Activated CD4-positive, alpha-beta T cell treated with anti-CD3 and anti-CD28 coated beads for 36 hours (primary cell): ENCODE measurements at places on chromosomes 4 and X.
A peak's percentile ranks its signal among the peaks of the same experiment; 100 is the strongest.

- H3K27ac ChIP-seq, result no peak overlapping the region
- H3K27me3 ChIP-seq, result peaks cover 8% of the 10 kb centered on the region
- H3K4me1 ChIP-seq, result no peaks in the 10 kb centered on the region
- no peak overlapping the region for H3K4me3 ChIP-seq
- DNase-seq, result no peak
- H3K36me3 ChIP-seq, result no peaks in the 10 kb centered on the region
These were observed 28.4 kb upstream of the GRPEL1 start for GRCh38 chr4:7096236-7096635.

GRCh38 chrX:130555341-130555740 is 153.6 kb downstream of the RBMX2 start:
- H3K4me1 ChIP-seq, result no peaks in the 10 kb centered on the region
- peaks cover 11% of the 10 kb centered on the region for H3K27me3 ChIP-seq
- H3K27ac ChIP-seq, result no peak overlapping the region
- no peak for DNase-seq

GRCh38 chrX:18133605-18134004 is 87.1 kb downstream of the BEND2 start:
- H3K36me3 ChIP-seq, result no peaks in the 10 kb centered on the region
- no peaks in the 10 kb centered on the region for H3K27me3 ChIP-seq
- no peak overlapping the region for H3K27ac ChIP-seq
- peaks cover 2% of the 10 kb centered on the region for H3K4me1 ChIP-seq

GRCh38 chrX:72280321-72280845 is 3.3 kb upstream of the RPS4X start:
- H3K4me1 ChIP-seq, result peaks cover 3% of the 10 kb centered on the region
- no peak for DNase-seq
- no peak overlapping the region for H3K27ac ChIP-seq
- no peak overlapping the region for H3K4me3 ChIP-seq

GRCh38 chrX:9241427-9241826 is 207.5 kb upstream of the FAM9B start:
- H3K4me3 ChIP-seq, result no peak overlapping the region
- no peak for DNase-seq
- no peaks in the 10 kb centered on the region for H3K4me1 ChIP-seq
- no peaks in the 10 kb centered on the region for H3K27me3 ChIP-seq
- H3K36me3 ChIP-seq, result no peaks in the 10 kb centered on the region

DNA sequence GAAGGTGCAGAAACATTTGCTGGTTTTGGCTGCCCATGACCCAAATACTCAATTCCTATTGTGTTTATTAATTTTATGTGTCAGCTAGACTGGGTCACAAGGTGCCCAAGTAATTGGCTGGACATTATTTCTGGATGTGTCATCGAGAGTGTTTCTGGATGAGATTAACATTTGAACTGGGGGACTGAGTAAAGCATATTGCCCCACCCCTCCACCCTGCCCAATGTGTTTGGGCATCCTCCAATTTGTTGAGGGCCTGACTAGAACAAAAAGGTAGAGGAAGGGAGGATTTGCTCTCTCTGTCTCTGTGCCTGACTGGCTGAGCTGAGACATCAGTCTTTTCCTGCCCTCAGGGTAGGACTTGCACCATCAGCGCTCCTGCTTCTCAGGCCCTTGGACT is 29.7 kb upstream of the LCORL start:
- H3K4me3 ChIP-seq, result no peak overlapping the region
- peaks cover 5% of the 10 kb centered on the region for H3K4me1 ChIP-seq
- DNase-seq, result no peak

DNA sequence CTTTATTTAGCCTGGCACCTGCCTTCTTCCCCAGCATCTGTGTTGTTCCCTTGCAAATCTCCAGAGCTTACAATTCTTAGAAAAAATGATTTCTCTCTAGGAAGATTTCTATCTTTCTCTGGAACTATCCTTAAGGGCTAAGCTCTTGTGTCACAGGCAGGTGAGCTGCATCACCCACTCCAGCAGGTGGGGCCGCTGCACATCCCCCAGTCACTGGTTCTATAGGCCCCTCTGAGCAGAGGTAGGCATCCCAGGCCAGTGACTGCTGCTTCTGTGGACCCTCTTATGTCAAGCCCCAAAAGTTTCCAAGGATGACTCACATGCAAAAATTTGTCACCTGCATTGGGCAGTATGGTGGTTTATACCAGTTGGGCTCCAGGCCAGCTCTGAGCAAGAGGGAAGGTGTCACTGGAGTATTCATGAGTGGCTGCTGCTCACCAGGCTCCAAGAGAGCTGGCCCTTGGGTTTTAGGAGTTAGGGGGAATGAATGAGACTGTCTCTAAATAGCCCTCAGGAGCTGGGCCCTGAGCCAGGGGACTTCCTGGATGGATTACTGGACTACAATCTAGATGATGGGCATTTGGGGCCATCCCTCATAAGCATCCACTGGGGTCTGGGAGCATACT is 208.1 kb upstream of the EOLA2 start:
- no peaks in the 10 kb centered on the region for H3K4me1 ChIP-seq
- H3K4me3 ChIP-seq, result no peak overlapping the region
- no peaks in the 10 kb centered on the region for H3K36me3 ChIP-seq
- H3K27me3 ChIP-seq, result no peaks in the 10 kb centered on the region
- DNase-seq, result peak; percentile 20
- no peak overlapping the region for H3K27ac ChIP-seq

DNA sequence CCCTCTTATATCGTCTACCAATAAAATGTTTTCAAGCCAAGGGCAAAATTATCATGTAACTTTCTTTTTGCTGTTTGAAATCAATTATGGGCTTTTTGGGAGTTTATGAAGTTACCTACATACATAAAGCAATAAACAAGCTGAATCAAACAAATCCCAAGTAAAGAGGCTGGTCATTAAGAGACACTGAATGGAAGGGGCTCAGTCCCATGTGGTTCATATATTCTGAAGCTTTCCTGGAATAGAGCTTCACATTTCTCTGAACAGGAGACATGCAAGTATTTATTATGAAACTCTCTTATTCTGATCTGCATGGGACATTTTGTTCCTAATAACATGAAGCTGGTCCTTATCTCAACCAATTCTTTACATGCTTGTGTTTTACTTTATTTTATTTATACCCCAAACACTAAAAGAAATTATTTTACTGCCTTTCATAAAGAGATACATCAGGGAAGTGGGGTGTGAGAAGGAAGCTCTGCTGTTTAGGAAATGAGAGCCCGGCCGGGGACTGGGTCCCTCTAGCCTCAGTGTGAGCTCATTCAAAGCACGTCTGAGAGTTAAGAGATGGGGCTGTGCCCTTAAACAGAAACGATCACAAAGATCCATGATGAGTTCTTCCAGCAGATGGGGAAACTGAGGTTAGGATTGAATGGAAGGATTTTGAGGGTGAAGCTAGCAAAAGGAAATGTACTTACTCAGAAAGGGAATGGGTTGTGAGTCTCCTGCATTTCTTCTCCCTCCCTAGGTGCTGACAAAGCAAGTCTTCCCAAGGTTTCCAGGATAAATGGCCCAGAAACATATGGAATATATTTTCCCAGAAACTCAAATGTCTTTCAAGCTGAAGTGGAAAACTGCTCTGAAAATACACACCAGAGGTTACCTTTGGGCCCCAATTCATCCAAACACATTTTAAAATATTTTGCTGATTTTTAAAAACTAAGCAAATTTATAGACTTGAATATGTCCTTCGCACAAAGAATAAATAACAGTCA is 93.1 kb upstream of the LNX1 start:
- peaks cover 32% of the 10 kb centered on the region for H3K27me3 ChIP-seq
- peaks cover 11% of the 10 kb centered on the region for H3K4me1 ChIP-seq
- H3K36me3 ChIP-seq, result no peaks in the 10 kb centered on the region
- H3K4me3 ChIP-seq, result no peak overlapping the region

DNA sequence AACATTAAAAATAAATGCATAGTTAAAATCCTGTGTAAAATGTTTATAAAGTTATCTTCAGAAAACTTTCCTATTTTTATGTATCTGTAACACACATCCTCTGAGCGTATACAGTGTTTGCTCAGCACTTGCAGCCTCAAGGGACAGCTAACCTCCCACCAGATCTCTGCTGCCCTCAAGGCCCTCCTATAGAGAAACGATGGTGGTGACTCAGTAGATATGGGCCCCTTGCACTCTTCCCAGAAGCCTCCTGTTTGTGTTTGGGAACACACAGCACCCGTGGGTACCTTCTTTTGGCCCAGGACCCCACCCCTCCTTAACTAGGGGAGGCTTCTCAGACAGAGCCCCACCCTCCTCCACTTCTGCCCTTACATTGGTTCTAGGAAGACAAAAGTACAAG is 26.7 kb downstream of the PJA1 start:
- no peak overlapping the region for H3K27ac ChIP-seq
- no peaks in the 10 kb centered on the region for H3K36me3 ChIP-seq
- no peak overlapping the region for H3K4me3 ChIP-seq
- no peak for DNase-seq

- H3K4me1 ChIP-seq, result no peaks in the 10 kb centered on the region
- peaks cover 2% of the 10 kb centered on the region for H3K36me3 ChIP-seq
- H3K4me3 ChIP-seq, result peak overlapping the region; percentile 72
- no peak for DNase-seq
- H3K27me3 ChIP-seq, result no peaks in the 10 kb centered on the region
These were observed 1174.4 kb upstream of the PCDH10 start for GRCh38 chr4:131974730-131975129.

DNA sequence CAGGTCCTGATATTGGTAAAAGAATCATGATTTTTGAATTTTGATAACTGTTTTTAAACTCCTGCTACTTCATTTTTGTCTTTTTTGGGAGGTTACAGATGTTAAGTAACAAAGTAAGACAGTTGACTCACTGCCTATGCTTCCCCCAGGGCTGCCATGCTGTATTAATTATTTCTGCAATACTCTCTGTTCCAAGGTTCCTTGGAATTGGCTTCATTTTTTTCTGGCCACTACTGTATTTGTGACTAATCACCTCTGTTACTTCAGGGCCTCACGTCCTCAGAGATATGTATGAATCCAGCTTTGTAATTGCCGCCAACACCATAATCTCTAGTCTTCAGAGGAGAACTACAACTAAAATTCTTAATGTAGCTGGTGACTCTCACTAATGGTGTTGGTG is 1729.3 kb downstream of the C4orf33 start:
- H3K27ac ChIP-seq, result no peak overlapping the region
- no peaks in the 10 kb centered on the region for H3K27me3 ChIP-seq
- H3K4me3 ChIP-seq, result no peak overlapping the region

DNA sequence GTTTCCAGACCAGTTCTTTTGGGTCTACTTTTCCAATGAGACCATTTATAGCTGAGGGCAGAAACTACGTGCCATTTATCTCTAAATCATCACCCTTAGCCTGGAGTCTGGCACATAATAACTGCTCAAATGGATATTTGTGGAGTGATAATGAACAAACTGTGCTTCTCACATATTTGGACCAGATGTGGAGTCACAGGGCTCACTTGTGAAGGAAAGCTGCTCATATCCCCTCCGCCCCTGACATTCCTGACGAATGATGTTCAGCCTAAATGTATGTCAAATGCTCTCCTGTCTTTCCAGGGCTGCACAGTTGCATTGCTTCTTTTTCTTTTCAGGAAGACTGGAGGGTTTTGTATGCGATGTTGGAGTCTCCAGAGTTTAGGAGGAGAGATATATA is 110.1 kb downstream of the GBA3 start:
- no peaks in the 10 kb centered on the region for H3K4me1 ChIP-seq
- H3K36me3 ChIP-seq, result no peaks in the 10 kb centered on the region
- H3K27ac ChIP-seq, result no peak overlapping the region

DNA sequence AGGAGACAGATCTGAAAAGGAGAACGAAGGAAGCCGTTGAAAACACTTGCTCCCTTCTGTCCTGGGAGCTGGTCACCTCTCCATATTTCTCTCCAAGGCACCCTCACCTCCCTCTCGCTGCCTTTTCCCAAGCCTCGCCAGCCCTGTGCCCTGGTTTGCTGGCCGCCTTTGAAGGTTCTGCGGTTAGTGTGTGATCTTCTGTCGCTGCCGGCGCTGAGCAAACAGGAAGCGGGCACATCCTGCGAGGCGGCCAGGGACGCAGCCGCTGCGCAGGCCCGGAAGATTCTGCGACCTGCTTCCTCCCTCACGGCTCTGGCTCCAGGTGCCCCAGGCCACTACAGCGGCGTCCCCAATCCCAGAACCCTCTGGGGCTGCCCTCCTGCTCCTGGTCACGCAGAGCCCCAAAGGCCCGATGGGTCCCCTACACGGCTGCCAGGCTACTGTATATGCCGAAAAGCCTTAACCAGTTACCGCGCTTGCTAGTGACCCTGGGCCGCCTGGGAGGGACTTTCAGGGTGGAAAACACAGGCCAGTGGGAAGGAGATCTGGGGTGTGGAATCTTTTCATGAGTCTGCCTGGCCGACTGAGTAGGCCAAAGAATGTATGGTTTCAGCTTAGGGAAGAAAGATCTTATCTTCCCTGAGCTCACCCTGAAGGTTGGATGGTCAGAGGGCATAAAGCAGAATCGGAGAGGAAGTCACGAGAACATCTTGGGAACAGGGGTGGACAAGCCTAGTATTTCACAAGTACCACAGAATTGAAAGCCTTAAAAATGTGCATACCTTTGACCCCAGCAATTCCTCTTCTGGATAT is 2.3 kb upstream of the SASH3 start:
- H3K4me1 ChIP-seq, result peaks cover 50% of the 10 kb centered on the region
- peak; percentile 84 for DNase-seq
- peaks cover 27% of the 10 kb centered on the region for H3K36me3 ChIP-seq
- peak overlapping the region; percentile 71 for H3K4me3 ChIP-seq
- no peaks in the 10 kb centered on the region for H3K27me3 ChIP-seq

- no peak overlapping the region for H3K4me3 ChIP-seq
- H3K27ac ChIP-seq, result no peak overlapping the region
- no peak for DNase-seq
- H3K36me3 ChIP-seq, result peaks cover under 1% of the 10 kb centered on the region
- no peaks in the 10 kb centered on the region for H3K27me3 ChIP-seq
- peaks cover 8% of the 10 kb centered on the region for H3K4me1 ChIP-seq
These were observed 28.3 kb downstream of the ENOX2 start for GRCh38 chrX:130874751-130875150.
